ENCODE measurements at places on chromosomes 12 and 14. TPM values are rescaled to one million over a fixed set of nuclear protein-coding genes. Genes with fewer than 3 reads are reported as not detected.

GRCh38 chr12:76539727-76540126 lies 19.8 kb downstream of the OSBPL8 start:
- no peaks in the 10 kb centered on the region for H3K27me3 ChIP-seq
- H3K27ac ChIP-seq, result no peak overlapping the region
- peaks cover 39% of the 10 kb centered on the region for H3K4me1 ChIP-seq

DNA sequence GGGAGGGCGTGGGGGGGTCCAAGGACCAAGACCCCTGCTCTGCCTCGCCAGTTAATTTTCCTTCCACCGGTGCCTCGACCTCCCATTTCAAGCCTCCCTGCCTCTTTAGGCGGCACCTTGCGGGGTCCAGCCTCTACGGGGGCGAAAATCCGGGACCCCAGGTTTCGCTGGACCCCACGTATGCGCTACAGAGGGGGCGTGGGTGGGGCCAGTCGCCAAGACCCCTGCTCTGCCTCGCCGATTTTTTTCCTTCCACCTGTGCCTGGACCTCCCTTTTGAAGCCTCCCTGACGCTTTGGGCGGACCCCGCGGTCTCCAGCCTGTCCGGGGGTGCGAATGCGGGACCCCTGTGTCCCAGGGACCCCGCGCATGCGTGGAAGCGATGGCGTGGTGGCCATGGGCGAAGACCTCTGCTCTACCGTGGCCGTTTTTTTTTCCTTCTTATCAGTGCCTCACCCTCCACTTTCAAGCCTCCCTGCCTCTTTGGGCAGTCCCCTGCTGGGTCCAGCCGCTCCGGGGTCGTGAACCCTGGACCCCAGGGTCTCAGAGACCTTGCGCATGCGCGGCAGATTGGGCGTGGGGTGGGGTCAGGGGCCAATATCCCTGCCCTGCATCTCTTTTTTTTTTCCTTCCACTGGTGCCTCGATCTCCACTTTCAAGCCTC lies 324.2 kb downstream of the ALG10 start:
- no peak overlapping the region for H3K27ac ChIP-seq
- no peaks in the 10 kb centered on the region for H3K4me1 ChIP-seq
- H3K36me3 ChIP-seq, result peaks cover 3% of the 10 kb centered on the region
- no peaks in the 10 kb centered on the region for H3K27me3 ChIP-seq

- H3K27ac ChIP-seq, result no peak overlapping the region
- peaks cover 8% of the 10 kb centered on the region for H3K4me1 ChIP-seq
- no peak for DNase-seq
- H3K36me3 ChIP-seq, result peaks cover 7% of the 10 kb centered on the region
- H3K4me3 ChIP-seq, result no peak overlapping the region
These were observed 74.8 kb downstream of the HECTD4 start for GRCh38 chr12:112307317-112308011.

GRCh38 chr14:81686512-81686911 lies 152.9 kb upstream of the SEL1L start:
- no peak overlapping the region for H3K27ac ChIP-seq
- peaks cover 8% of the 10 kb centered on the region for H3K27me3 ChIP-seq
- H3K4me1 ChIP-seq, result no peaks in the 10 kb centered on the region
- no peaks in the 10 kb centered on the region for H3K36me3 ChIP-seq
- DNase-seq, result no peak
- no peak overlapping the region for H3K4me3 ChIP-seq

DNA sequence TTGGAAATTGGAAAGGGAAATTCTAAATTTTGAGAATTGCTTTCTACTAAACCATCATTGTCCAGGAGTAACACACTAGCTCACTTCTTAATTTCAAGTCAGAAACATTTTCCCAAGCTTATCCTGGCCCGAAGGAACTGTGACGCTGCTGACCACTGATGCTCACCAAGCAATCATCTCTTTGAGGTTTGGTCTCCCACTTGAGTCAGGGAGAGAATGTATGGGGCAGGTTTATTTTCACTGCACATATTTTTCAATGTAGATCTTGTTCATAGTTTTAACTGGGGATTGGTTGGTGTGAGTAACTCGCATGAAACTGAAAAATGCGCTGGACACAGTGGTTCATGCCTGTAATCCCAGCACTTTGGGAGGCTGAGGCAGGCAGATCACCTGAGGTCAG lies 12.9 kb upstream of the RNASE10 start:
- H3K4me3 ChIP-seq, result no peak overlapping the region
- H3K27me3 ChIP-seq, result no peaks in the 10 kb centered on the region
- H3K27ac ChIP-seq, result no peak overlapping the region
- no peak for DNase-seq
- no peaks in the 10 kb centered on the region for H3K36me3 ChIP-seq

- no peak overlapping the region for H3K4me3 ChIP-seq
- no peak for DNase-seq
- H3K27me3 ChIP-seq, result no peaks in the 10 kb centered on the region
- peaks cover 3% of the 10 kb centered on the region for H3K4me1 ChIP-seq
- H3K36me3 ChIP-seq, result peaks cover 1% of the 10 kb centered on the region
These were observed 27.2 kb upstream of the MLXIP start for GRCh38 chr12:122051231-122051876.

DNA sequence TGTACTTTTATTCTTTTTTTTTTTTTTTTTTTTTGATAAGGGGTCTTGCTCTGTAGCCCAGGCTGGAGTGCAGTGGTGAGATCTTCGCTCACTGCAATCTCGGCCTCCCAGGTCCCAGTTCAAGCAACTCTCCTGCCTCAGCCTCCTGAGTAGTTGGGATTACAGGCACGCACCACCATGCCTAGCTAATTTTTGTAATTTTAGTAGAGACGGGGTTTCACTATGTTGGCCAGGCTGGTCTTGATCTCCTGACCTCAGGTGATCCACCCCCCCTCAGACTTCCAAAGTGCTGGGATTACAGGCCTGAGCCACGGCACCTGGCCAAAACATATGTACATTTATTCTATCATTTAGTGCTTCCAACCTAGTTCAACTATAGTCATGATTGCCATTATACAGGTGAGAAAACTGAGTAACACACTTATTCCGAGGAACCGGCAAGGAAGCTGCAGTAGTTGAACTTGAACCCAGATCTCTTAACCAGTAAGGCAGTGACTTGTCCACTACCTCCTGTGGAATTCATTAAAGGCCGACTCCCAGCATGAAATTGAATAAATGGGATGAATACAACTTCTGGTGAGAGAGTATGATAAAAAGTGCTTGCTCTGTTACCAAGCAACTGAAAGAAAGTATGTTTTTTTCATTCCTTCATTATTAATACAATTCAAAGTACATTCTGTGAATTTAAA lies 755 bp upstream of the ATF7IP start:
- peaks cover 29% of the 10 kb centered on the region for H3K4me1 ChIP-seq
- peak overlapping the region; percentile 85 for H3K4me3 ChIP-seq
- H3K27ac ChIP-seq, result peak overlapping the region; percentile 98

- no peaks in the 10 kb centered on the region for H3K4me1 ChIP-seq
- H3K27me3 ChIP-seq, result no peaks in the 10 kb centered on the region
- no peak overlapping the region for H3K4me3 ChIP-seq
- no peak overlapping the region for H3K27ac ChIP-seq
- no peaks in the 10 kb centered on the region for H3K36me3 ChIP-seq
- DNase-seq, result no peak
These were observed 269.7 kb downstream of the TTC6 start for GRCh38 chr14:37864861-37865718.

DNA sequence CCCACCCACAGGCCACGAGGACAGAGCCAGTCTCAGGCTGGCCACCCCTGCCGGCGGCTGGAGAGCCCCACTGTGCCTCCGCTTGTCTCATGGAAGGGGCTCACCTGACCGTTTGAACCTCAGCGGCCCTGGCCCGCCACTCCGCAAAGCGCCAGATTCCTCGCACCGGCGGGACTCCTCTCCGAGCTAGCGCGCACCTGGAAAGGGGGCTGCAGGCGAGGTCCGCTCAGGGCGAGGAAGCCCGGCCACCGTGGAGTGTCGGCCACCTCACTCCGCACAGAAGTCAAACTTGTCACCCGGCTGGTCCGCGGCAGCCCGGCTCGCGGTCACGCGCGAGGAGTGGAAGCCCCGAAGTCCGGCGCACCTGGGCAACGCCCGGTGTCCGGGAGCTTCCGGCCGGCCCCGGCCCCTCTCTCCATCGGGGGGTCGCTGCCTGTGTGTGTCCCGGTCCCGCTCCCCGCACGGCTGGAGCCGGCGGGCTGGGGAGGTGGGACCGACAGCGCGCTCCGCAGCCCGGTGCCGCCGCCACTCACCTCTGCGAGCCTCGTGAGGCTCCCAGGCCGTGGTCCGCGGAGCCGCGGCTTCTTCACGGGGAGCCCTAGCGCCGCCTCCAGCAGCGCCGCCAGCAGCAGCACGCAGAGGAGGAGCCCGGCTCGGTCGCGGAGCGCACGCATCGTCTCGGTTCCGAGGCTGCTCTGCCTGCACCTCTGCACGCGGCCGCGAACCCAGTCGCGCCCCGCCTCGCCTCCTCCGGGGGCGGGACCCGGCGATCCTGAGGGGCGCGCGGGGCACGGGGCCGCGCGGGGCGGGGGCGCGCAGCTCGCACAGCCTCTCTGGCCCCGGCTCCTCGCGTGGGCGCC lies at the start of gene ISM2:
ISM2 (minus strand) TSS at position 697 of the 860 bp plus-strand sequence; CDS start at position 674, 23 bp downstream.
- peak; percentile 43 for DNase-seq
- H3K4me1 ChIP-seq, result peaks cover 4% of the 10 kb centered on the region
- peaks cover 36% of the 10 kb centered on the region for H3K27me3 ChIP-seq

GRCh38 chr12:28130625-28131598 lies 59.3 kb upstream of the CCDC91 start:
- no peak overlapping the region for H3K27ac ChIP-seq
- no peak overlapping the region for H3K4me3 ChIP-seq

DNA sequence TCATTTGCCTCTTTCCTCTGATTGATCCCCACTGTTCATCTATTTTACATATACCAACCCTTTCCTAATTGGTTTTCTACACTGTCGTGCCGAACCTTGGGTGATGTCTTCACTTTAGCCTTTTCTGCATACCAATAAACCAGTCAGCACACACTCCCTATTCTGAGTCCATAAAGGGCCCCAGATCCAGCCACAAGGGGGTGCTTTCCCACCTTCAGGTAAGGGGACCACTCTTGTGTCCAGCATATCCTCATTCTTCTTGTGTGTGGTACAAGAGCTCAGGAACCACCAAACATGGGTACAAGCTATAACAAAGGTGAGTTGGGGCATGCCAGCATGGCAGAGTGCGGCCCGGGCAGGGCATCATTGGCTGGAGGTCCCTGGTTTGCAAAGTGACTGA lies 859.8 kb downstream of the FSCB start:
- H3K4me1 ChIP-seq, result no peaks in the 10 kb centered on the region
- no peak for DNase-seq
- H3K36me3 ChIP-seq, result no peaks in the 10 kb centered on the region
- no peak overlapping the region for H3K27ac ChIP-seq

- no peak for DNase-seq
- no peaks in the 10 kb centered on the region for H3K36me3 ChIP-seq
- no peaks in the 10 kb centered on the region for H3K4me1 ChIP-seq
- H3K4me3 ChIP-seq, result no peak overlapping the region
These were observed 66.7 kb upstream of the ATP2B1 start for GRCh38 chr12:89775063-89775985.

DNA sequence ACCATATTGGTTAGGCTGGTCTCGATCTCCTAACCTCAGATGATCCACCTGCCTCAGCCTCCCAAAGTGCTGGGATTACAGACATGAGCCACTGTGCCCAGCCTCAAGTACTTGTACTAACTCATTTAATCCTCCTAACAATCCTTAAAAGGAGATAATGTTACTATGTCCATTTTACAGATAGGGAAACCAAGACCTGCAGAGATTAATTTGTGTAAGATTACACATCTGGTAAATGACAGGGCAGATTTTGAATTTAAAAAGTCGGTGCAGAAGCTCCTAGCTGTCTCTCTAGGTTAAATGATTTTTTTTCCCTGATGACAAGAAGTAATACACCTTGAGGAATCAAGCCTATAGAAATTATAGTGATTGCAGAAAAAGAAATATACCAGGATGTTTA lies 13.7 kb upstream of the HECTD1 start:
- H3K4me3 ChIP-seq, result no peak overlapping the region
- H3K36me3 ChIP-seq, result no peaks in the 10 kb centered on the region
- no peaks in the 10 kb centered on the region for H3K4me1 ChIP-seq
- no peak overlapping the region for H3K27ac ChIP-seq

DNA sequence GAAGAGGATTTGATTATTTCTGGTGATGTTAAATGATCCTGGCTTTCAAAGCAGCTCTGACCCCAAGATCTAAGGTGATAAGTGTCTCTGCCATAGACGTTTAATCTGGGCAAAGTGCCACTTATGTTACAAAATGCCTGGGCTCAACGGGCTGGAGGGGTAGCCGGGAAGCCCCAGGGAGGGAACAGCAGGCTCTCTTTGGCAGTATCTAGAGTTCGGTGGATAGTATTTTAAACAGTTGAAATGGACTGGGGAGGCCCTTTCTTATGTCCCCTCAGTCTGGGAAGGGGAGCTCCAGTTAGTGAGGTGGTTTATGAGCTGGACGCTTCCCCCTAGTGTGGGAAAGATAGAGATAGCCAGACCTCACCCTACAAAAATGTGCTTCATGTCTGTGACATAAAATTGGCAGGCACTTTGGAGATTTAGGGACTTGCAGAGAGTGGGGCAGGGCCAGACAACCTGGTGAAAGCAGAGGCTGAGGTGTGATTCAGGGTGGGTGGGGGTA lies 5.5 kb upstream of the HOXC11 start:
- peaks cover 98% of the 10 kb centered on the region for H3K27me3 ChIP-seq
- H3K4me3 ChIP-seq, result no peak overlapping the region
- no peaks in the 10 kb centered on the region for H3K36me3 ChIP-seq
- H3K27ac ChIP-seq, result no peak overlapping the region

GRCh38 chr12:9347328-9348127 lies 139.3 kb upstream of the PZP start:
- H3K36me3 ChIP-seq, result peaks cover 8% of the 10 kb centered on the region
- no peak overlapping the region for H3K27ac ChIP-seq
- DNase-seq, result peak; percentile 24
- H3K4me1 ChIP-seq, result peaks cover 23% of the 10 kb centered on the region
- H3K27me3 ChIP-seq, result no peaks in the 10 kb centered on the region

DNA sequence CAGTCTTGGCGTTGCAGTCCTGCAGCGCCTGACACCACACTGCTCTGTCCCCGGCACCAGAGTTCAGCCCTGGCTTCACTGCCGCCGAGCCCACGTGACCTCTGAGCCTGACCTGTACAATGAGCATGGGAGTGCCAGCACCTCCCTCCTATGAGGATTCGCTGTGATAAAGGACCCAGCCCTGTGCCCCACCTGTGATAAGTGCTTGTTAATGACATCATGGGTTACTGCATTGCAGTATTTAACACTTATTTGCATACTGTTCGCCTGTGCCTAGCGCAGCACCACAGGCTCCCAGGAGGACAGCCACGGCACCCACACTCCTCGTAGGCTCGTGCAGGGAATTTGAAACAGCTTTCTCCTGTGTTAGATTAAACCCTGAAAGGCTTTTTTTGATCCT lies 118.2 kb upstream of the GSC start:
- no peaks in the 10 kb centered on the region for H3K4me1 ChIP-seq
- no peak for DNase-seq
- no peaks in the 10 kb centered on the region for H3K27me3 ChIP-seq
- no peaks in the 10 kb centered on the region for H3K36me3 ChIP-seq
- H3K27ac ChIP-seq, result no peak overlapping the region

GRCh38 chr14:106021832-106022231 lies 495.4 kb downstream of the TMEM121 start:
- H3K4me3 ChIP-seq, result no peak overlapping the region
- DNase-seq, result peak; percentile 51
- no peaks in the 10 kb centered on the region for H3K27me3 ChIP-seq
- peaks cover 7% of the 10 kb centered on the region for H3K36me3 ChIP-seq
- peak overlapping the region; percentile 91 for H3K27ac ChIP-seq

WSCD2 gene
- not detected for total RNA-seq

NOVA1 gene
- not detected for total RNA-seq

AQP6 gene
- not detected for total RNA-seq

LRFN5 gene
- not detected for total RNA-seq

TMEM229B gene
- 0.64 TPM for total RNA-seq

TAS2R20 gene
- 0.60 TPM for total RNA-seq

SERPINA9 gene
- total RNA-seq, result not detected

RERGL gene
- total RNA-seq, result not detected

NTF3 gene
- total RNA-seq, result not detected

C12orf50 gene
- total RNA-seq, result 0.07 TPM

All from activated naive CD4-positive, alpha-beta T cell treated with anti-CD3 and anti-CD28 coated beads for 36 hours (primary cell).